ENCODE measurements at places on chromosomes 6 and 20. TPM values are rescaled to one million over a fixed set of nuclear protein-coding genes. Genes with fewer than 3 reads are reported as not detected.
A peak's percentile ranks its signal among the peaks of the same experiment; 100 is the strongest.

The EYS gene
- not detected for total RNA-seq

The B3GALT4 gene
- 2.8 TPM for total RNA-seq

The GJA1 gene
- total RNA-seq, result 605 TPM

The ERVFRD-1 gene
- total RNA-seq, result not detected

The NOTCH4 gene
- 20.1 TPM for total RNA-seq

The TINAG gene
- total RNA-seq, result not detected

- DNase-seq, result no peak
Observed at GRCh38 chr6:24864343-24864742, 65.6 kb upstream of the ARMH2 start.

- no peak for DNase-seq
Observed at GRCh38 chr6:36997811-36998722, 7.4 kb upstream of the FGD2 start.

GRCh38 chr20:11459090-11459890, 458.4 kb upstream of the BTBD3 start:
- no peak for DNase-seq

DNA sequence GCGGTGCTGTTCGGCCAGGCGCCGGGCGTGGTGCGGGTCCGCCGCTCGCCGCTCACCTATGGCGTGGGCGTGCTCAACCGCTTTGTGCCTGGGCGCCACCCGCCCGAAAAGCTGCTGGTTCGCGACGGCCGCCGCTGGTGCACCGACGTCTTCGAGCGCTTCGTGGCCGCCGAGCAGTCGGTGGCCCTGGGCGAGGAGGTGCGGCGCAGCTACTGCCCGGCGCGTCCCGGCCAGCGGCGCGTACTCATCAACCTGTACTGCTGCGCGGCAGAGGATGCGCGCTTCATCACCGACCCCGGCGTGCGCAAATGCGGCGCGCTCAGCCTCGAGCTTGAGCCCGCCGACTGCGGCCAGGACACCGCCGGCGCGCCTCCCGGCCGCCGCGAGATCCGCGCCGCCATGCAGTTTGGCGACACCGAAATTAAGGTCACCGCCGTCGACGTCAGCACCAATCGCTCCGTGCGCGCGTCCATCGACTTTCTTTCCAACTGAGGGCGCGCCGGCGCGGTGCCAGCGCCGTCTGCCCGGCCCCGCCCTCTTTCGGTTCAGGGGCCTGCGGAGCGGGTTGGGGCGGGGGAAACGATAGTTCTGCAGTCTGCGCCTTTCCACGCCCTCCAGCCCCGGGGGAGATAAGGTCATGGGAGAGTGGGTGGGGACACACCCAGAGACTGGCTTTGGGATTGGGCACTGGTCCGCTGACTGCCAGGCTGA, 15.7 kb downstream of the ADISSP start:
- no peak for DNase-seq

DNA sequence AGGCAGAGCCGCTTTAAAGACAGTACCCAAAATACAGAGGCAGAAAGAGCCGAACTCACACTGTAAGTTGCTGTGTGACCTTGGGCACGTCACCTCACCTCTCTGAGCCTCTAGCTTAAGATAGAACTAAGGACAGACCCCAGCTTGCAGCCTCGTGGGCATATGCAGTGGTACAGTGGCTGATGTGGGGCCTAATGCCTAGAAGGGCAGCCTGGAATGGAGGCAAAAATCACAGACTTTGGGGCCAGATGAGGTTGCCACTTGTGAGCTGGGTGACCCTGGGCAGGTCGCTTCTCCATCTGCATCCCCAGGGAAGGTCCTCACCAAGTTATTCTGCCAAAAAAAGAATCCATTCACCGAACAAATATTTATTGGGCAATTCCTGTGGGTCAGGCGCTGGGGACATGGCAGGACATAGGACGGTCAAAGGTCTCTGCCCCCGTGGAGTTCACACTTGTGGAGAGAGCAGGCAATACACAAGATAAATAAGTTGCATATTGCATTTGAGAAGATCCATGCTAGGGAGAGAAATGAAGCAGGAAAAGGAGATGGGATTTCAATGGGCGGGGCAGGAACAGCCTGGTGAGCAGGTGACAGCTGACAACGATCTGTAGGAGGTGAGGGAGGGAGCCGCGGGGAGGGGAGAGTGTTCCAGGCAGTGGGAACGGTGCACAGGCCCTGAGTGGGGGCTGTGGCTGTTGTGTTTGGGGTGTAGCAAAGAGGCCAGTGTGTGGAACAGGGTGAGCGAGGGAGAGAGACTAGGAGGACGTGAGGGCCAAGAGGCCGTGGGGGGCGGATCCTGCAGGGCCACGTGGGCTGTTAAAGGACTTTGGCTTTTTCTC, 115.2 kb downstream of the CEBPB start:
- DNase-seq, result no peak

DNA sequence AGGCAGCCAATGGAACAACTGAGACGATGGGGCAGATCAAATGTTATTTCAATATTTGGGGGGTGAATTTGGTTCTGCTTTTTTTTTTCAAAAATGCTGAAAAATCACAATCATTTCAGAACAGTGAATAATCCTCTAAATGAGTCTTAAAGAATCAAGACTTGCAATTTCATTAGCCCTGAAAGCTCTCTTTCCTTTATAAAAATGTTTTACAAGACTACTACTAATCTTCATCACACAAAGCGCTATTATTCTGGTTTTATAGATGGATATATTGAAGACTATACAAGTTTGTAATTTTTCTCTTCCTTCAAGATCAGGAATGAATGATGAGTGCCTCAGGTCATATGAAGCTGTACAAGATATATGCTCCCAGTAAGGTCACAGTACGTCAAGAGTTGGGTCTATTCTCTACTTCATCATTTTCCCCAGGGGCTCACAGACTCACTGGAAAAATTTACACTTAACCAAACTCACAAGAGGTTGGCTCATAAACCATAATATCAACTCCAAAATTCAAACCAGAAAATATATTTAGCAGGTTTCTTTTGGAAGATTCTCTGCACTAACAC, 19.5 kb downstream of the RNF24 start:
- no peak for DNase-seq

- DNase-seq, result peak; percentile 11
Observed at GRCh38 chr6:90393232-90393884, 96.7 kb upstream of the BACH2 start.

- no peak for DNase-seq
Observed at GRCh38 chr6:41659935-41660334, 21.7 kb downstream of the MDFI start.

DNA sequence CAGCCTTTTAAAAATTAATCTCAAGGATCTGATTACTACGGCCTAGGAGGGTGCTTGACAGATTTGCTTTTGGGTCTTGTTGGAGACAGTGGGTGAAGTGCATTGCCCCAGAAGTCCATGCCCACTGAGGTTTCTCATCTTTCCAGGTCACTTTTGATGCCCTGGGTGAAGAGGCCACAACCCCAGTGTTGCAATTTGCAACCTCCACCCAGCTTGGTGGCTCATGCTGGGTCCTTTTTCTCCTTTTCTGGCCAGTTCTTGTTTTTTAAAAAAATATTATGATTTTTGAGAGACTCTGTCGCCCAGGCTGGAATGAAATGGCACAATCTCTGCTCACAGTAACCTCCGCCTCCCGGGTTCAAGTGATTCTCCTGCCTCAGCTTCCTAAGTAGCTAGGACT, 9.4 kb downstream of the STX11 start:
- no peak for DNase-seq

- DNase-seq, result no peak
Observed at GRCh38 chr6:124964764-124965105, 2.5 kb downstream of the RNF217 start.

DNA sequence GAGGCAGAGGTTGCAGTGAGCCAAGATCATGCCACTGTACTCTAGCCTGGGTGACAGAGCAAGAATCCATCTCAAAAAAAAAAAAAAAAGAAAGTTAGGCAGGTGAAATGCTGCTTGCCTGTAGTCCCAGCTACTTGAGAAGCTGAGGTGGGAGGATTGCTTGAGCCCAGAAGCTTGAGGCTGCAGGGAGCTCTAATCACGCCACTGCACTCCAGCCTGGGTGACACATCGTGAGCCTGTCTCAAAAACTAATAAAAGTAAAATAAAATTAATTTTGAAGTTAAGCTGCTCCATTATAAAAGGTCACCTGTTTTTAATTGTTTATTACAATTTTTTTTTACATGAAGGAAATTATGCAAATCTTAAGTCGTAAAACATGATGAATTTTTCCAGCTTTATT, 23.2 kb upstream of the SAMHD1 start:
- no peak for DNase-seq

- no peak for DNase-seq
Observed at GRCh38 chr6:44251576-44252524, 4.9 kb downstream of the HSP90AB1 start.

- no peak for DNase-seq
Observed at GRCh38 chr20:1946442-1946761, 47.5 kb downstream of the PDYN start.

DNA sequence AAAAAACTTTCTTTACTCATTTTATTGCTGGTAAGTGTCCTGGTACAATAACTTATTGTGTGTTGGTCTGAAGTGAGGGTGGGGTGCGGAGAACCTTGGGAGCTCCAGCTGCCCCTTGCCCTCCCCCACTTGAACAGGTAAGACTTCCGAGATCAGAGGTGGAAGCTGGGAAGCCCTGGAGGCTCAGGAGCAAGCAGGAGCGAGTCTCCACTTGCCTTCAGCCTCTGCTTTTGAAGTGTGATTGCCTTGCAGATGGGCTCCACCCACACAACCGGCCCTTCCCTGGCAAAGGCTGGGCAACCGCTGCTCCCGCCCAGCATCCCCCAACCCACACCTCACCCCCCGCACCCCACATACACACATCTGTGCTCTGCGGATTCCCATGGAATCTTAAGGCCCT, 179.6 kb downstream of the TFAP2C start:
- DNase-seq, result no peak

DNA sequence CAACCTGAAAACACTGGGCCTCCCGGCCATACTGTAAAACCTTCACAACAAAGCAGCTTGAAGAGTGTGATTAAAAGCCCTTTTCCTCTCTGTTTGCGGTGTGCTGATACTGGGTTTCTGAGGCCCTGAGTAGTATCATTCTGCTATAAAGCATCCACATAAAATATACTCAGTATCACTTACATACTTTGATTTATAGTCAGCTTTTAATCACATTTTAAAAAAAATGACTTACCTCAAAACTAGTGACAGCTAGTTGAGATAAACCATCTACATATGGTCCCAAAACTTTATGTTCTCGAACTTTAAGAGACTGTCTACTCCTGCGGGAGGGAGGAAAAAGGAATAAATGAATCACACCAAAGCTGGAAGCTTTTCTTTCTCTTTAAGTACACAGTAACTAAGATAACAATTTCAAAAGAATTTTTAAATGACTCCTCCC, 135.7 kb downstream of the KIF13A start:
- DNase-seq, result peak; percentile 46

DNA sequence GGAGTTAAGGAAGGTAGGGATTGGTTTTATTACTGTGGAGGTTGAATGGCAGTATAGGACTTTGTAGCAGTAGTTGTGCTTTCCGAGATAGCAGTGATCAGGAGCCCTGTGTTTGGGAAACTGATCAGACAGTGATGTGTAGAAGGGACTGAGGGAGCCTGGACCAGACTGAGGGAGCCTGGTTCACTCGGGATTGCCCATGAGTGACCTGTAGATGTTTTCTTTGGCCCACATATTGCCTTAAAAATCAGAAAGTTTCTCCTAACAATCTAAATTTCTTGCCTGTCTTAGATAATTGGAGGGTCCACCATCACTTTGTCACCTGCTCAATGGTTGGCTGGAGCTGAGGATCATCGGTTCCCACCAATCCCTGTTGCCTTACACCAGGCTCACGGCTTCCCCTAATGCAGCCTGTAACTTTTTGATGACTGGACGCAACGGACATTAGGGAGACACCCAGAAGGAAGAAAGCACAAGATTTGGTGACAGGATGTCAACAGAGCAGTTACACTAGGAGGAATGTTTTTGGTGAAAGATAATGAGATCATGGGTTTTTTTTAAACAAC, 1.1 kb downstream of the CDS2 start:
- no peak for DNase-seq

DNA sequence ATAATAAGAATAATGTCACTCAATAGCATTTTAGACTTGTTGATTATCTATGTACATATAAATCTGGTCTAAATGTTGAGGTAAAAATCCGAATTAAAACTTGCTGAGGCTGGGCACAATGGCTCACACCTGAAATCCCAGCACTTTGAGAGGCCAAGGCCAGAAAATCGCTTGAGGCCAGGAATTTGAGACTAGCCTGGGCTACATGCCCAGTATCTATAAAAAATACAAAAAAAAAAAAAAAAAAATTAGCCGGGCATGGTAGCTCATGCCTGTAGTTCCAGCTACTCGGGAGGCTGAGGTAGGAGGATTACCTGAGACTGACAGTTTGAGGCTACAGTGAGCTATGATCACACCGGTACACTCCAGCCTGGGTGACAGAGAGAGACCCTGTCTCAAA, 34.2 kb upstream of the SUPT3H start:
- no peak for DNase-seq
